Prostate gland (tissue), 2 donors: ENCODE measurements at places on chromosomes 1 and 21. TPM values are rescaled to one million over a fixed set of nuclear protein-coding genes. Genes with fewer than 3 reads are reported as not detected.

DNA sequence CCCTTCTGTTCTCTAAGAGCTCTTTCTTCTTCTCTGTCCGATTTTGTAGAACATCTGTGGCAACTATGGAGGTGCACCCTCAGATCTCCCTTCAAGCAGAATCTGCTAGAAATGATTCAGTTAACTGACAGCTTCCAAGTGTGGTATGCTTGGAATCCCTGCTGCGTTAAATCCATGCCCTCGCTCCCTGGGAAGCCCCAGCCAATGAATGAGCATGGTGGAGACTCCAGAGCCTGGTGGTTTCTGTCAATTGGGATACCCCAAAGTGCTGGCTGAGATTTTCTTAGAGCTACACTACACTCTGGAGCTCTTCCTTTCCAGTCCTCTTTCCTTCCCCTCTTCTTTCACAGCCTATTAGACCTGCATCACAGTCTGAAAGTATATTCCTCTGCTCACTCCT is 116.3 kb upstream of the C1orf21 start:
- no peak for DNase-seq
- no peaks in the 10 kb centered on the region for H3K4me1 ChIP-seq
- H3K27ac ChIP-seq, result no peak overlapping the region
- no peak overlapping the region for H3K4me3 ChIP-seq

GRCh38 chr21:41684381-41685245 is 82.2 kb downstream of the RIPK4 start:
- no peaks in the 10 kb centered on the region for H3K27me3 ChIP-seq
- peak; percentile 77 for DNase-seq
- no peak overlapping the region for H3K4me3 ChIP-seq
- peaks cover 31% of the 10 kb centered on the region for H3K4me1 ChIP-seq
- peak overlapping the region; percentile 97 for H3K27ac ChIP-seq

DNA sequence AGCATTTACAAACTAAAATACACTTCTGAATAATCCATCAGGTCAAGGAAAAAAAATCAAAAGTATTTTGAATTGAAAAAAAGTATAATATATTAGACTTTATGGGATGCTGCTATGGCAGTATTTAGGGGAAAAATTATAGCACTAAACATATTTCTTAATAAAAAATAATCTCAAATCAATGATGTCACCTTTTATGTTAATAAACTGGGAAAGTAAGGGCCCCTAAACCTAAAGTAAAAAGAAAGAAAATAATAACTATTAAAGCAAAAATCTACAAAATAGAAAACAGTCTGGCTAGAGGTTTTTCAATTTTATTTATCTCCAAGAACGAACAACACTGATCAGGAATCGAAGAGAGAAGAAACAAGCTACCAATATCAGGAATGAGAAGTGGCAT is 160.8 kb upstream of the PLXNA2 start:
- H3K4me1 ChIP-seq, result no peaks in the 10 kb centered on the region
- H3K27ac ChIP-seq, result no peak overlapping the region
- no peaks in the 10 kb centered on the region for H3K27me3 ChIP-seq
- H3K36me3 ChIP-seq, result no peaks in the 10 kb centered on the region
- no peak overlapping the region for H3K4me3 ChIP-seq
- no peak for DNase-seq

GRCh38 chr1:167912294-167912693 is 1.6 kb downstream of the ADCY10 start:
- H3K4me1 ChIP-seq, result peaks cover 3% of the 10 kb centered on the region
- H3K27ac ChIP-seq, result no peak overlapping the region
- H3K36me3 ChIP-seq, result no peaks in the 10 kb centered on the region
- no peak for DNase-seq

The RSPH1 gene
- 2.6 TPM for total RNA-seq

- no peaks in the 10 kb centered on the region for H3K36me3 ChIP-seq
- H3K4me3 ChIP-seq, result no peak overlapping the region
- peak overlapping the region; percentile 86 for H3K27ac ChIP-seq
- H3K4me1 ChIP-seq, result peaks cover 37% of the 10 kb centered on the region
- H3K27me3 ChIP-seq, result no peaks in the 10 kb centered on the region
- no peak for DNase-seq
Measured at GRCh38 chr1:54278941-54279422, 79.0 kb downstream of the MRPL37 start.

The PLEKHN1 gene
- 6.4 TPM for total RNA-seq

- H3K36me3 ChIP-seq, result no peaks in the 10 kb centered on the region
- no peaks in the 10 kb centered on the region for H3K4me1 ChIP-seq
- H3K4me3 ChIP-seq, result no peak overlapping the region
- no peak for DNase-seq
Measured at GRCh38 chr21:44521928-44522752, 17.9 kb downstream of the KRTAP10-1 start.

The SYNC gene
- 7.9 TPM for total RNA-seq
